ENCODE measurements at places on chromosomes 5 and 9.

- no peak for DNase-seq
These were observed 123.9 kb downstream of the ADAMTS2 start for GRCh38 chr5:179221196-179221876.

DNA sequence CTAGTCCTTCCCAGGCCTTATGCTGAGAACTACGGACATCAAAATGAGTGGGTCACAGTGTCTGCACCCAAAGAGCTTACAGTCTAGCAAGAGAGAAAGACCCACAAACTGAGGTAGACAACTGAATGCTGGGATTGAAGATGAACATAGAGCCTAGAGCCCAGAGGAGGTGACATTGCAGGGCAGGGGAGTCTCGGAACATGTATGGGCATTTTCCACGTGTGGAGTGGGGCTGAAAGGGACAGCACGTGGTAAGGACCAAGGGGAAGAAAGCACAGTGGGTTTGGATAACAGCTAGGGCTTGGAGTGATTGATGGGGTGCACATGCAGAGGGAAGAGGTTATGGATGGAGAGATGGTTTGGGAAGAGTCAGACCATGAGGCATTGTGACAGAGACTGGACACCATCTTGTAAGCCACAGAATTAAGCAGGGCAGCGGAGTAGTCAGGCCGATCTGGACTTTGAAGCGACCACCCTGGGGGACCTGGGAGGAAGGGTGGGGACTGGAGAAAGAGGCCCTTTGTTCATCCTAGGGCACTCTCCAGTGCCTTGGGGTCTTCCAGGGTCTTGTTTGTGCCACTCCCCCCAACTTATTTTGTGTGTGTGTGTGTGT, 47.5 kb upstream of the SH3PXD2B start:
- no peak for DNase-seq

- DNase-seq, result no peak
These were observed 17.9 kb upstream of the C5orf47 start for GRCh38 chr5:173970878-173971650.

DNA sequence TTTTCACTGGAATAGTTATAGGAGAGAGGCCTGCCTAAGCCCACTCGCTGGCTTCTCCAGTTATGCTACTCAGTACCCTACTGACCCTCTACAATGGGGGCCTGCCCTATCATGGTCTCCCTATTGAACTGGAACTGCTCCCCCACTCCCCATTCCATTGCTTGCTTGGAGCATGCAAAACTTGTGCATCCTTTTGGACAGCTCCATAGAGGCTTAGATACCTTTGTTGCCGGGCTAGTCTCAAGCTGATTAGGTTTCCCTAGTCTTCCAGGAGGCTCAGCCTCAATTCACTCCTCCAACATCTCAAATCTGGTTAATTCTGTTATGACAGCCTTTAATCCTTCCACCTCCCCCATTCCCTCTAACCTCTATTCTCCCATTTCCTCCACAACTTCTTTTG, 39.9 kb downstream of the KIF24 start:
- DNase-seq, result no peak

DNA sequence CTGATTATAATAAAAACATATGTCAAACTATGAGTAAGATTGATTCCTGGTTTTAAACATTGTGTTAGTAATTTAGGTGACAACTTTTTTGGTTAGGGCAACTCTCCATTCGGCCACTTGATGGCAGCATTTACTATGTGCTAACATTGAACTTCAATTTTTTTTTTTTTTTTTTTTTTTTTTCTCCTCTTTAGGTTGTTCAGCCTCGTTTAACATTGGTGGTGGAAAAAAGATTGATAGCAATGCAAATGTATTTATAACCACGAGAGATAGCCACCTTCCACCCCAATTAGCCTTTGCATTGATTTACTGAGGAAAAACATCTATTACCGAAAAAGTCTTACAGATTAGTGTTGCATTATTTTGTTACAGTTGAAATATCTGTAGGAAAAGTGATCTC, 159.1 kb downstream of the CSNK1G3 start:
- DNase-seq, result peak; percentile 38

DNA sequence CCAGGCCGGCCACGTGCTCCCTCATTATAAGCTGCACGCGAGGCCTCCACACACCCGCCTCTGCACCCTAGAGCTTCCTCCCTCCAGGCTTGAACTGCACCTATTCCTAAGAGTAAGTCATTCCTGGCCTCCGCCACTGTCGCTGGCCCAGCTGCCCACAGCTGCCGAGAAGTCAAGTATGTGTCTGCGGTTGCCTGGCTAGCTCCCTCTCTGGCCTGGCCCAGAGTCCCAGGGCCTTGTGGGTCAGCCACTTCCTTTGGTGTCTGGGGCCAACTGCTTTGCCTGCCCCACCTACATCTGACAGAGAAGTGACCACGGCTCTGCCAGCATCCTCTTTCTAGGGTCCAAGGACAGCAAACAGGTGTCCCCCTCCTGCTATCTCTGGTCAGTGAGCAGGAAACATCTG, 18.3 kb downstream of the ABO start:
- no peak for DNase-seq

- DNase-seq, result no peak
These were observed 1.5 kb downstream of the DIRAS2 start for GRCh38 chr9:90641086-90641485.

DNA sequence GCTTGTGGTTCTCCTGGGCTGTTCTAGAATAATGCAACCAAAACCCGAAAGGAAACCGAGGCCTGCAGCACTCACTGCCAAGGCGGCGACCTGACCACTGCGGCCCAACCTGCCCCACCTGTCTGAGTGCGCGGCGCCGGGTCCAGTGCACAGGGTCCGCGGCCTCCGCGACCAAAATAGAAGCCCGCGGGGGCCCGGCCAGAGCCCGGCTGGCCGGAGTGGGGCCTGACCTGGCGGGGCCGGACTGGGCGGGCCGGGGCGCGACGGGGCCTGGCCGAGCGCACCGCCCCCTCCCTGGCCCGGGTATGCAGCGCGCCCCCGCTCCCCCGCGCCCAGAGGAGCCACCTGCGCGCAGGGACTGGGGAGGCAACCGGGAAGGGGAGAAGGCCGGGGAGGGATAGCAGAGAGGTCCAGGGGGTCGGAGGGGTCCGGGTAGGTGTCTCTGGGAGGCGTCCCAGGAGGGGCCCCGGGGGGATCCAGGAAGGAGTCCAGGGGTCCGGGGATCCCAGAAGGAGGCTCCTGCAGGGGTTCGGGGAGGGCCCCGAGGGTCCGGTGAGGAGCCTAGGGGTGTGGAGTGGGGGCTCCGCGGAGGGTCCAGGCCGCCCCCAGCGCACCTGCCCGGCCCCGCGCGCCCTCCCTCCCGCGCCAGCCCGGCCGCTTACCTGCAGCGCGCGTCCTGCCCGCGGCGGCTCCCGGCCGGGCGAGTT, 503 bp downstream of the SEMA4D start:
- DNase-seq, result no peak

- DNase-seq, result no peak
These were observed 73.7 kb downstream of the RCL1 start for GRCh38 chr9:4866239-4866969.

GRCh38 chr5:27266184-27266583, 227.8 kb upstream of the CDH9 start:
- no peak for DNase-seq

GRCh38 chr5:175733017-175733416, 75.1 kb downstream of the HRH2 start:
- no peak for DNase-seq

DNA sequence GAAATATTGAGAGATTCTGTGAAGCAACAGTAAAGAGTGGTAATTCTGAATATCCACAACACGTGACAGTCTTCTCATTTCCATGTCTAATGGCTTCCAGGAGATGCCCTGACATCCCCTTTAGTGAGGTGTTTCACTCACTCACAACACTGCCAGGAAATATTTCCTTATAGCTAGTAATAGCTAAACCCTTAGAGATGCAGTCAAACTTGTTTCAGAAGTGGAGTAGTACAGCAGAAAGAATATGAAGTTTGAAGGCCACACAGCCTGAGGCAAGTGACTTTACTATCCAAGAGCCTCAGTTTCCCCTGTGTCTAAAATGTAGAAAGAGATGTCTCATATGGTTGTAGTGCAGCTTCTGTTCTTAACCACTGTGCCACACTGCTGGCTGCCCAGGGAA, 139.2 kb downstream of the CDK5RAP2 start:
- no peak for DNase-seq

- DNase-seq, result no peak
These were observed 70.0 kb upstream of the IL17B start for GRCh38 chr5:149448831-149449714.

- DNase-seq, result no peak
These were observed 21.9 kb downstream of the FBXO10 start for GRCh38 chr9:37554318-37554717.

DNA sequence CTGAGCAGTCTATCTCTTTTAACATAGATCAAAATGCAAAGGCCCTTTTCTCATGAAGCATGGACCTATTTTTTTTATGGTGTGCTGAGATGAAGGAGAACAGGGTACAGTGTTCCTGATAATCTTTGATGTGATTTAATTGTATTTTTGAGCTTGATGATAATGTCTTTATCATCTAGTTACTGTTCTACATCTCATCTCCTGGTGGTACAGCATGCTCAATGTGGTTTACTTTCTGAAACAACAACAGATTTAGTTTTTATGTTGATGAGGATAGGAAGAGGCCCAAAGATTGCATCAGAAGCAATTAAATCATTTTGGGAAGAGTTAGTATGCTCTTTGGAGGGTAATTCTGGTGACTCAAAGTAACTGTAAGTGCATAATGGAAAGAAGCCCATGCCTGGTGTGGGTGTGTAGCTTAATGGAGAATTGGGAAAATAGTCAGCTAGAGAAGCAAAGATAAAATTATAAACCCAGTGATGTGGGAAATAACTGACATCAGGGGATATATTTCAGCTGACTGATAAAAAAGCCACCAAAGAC, 123.0 kb upstream of the KCNN2 start:
- no peak for DNase-seq

- no peak for DNase-seq
These were observed 23.7 kb upstream of the MINAR2 start for GRCh38 chr5:129724222-129724621.

- DNase-seq, result no peak
These were observed 71.5 kb downstream of the ELAVL2 start for GRCh38 chr9:23754551-23754950.

- no peak for DNase-seq
These were observed 261.5 kb downstream of the FANCC start for GRCh38 chr9:95055851-95056551.

GRCh38 chr5:34666392-34667080, 10.4 kb downstream of the RAI14 start:
- no peak for DNase-seq

DNA sequence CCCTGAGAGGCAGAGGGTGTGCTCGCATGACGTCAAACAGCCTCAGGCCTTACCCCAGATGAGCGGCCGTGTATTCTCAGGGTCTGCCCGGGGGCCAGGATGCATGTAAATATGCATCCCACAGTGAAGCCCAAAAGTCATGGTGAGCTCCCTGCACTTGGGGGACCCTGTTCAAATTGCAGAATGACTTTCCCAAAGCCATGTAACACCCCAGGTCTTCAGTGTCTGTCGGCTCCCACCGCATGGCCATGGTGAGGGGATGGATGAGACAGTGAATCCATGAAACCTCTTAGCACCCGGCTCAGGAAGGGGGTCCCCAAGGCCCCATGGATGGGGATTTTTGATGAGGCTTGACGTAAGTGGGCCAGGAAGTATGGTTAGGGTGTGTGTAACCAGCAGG, 9.3 kb upstream of the COL5A1 start:
- DNase-seq, result no peak

- DNase-seq, result no peak
These were observed 79.4 kb downstream of the PTTG1 start for GRCh38 chr5:160500786-160501779.

DNA sequence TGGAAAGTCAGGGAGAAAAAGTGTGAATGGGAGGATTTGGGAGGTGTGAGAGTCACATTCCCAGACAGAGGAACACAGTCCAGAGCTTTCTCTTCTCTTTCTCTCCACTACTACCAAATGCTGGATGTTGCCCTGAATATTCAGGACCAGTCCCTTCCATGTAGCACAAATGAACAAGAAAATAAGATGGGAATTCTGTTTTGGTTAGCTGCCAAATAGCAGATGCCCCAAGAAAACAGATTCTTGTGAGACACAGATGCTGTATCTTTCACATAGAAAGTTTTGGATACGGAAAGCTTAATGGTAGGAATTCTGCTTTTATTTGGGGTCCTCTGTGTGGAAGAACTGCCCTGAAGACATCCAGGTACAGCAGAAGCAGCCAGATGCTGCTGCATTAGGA, 37.8 kb downstream of the PRLR start:
- no peak for DNase-seq

- DNase-seq, result no peak
These were observed 270.2 kb downstream of the PSAT1 start for GRCh38 chr9:78566948-78567675.

GRCh38 chr9:6944093-6944551, 186.3 kb downstream of the KDM4C start:
- no peak for DNase-seq

GRCh38 chr9:121204611-121205010, 2.9 kb upstream of the RAB14 start:
- DNase-seq, result no peak

- DNase-seq, result no peak
These were observed 35.5 kb upstream of the TENT2 start for GRCh38 chr5:79576606-79577289.

DNA sequence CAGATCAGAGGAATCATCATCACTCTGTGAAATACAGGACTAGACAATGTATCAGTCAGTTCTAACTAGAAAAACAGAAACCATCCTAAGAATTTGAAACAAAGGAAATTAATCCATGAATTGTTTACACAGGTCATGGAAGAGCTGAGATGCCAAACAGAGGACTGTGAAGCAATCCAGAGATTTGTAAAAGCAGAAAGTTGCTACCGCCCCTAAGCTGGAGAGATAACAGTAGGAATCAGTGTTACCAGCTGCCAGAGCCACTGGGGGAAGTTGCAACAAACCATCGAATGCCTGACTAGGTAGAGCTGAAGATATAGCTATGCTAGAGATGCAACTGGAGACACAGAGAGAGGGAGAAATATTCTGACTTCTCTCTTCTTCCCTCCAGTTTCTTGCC, 10.4 kb upstream of the MIER3 start:
- no peak for DNase-seq

DNA sequence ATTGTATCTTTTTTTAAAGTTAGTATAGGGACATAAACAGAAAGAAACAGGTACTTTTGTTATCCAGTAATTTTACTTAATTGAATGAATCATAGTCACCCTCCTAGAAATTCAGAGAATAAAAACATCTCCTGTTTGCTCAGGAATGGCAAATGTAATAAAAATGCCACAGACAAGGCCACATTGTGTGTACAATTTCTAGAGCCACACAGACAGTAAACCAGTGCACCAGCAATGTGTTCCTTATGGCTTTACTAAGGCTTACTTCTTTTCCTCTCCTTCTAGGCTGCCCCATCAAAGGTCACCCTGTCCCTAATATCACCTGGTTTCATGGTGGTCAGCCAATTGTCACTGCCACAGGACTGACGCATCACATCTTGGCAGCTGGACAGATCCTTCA, 145.5 kb downstream of the SAXO1 start:
- no peak for DNase-seq

All from CD4-positive, alpha-beta T cell treated with Interleukin-2 at 100 ng/mL for 4 hours (primary cell).